ENCODE measurements at places on chromosomes 2 and 18. TPM values are rescaled to one million over a fixed set of nuclear protein-coding genes. Genes with fewer than 3 reads are reported as not detected.
A peak's percentile ranks its signal among the peaks of the same experiment; 100 is the strongest.

- no peak for DNase-seq
Observed at GRCh38 chr2:50707196-50707595, 324.7 kb downstream of the NRXN1 start.

GRCh38 chr2:104312684-104313083 is 541.2 kb upstream of the POU3F3 start:
- no peak for DNase-seq

- no peak for DNase-seq
Observed at GRCh38 chr2:142914507-142915313, 37.2 kb downstream of the KYNU start.

DNA sequence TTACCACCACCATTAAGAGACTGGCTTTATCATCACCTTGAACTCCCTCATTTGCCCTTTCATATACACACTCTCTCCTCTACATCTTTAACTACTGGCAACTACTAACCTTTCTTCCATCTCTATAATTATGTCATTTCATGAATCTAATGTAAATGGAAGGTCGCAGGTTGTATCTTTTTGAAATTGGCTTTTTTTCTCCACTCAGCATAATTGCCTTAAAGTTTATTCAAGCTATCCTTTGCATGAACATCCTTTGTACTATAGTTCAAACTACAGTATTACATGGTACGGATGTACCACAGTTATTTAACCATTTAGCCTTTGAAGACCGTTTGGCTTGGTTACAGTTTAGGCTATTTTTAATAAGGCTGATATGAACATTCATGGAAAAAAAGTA is 129.5 kb upstream of the ZNF804A start:
- no peak for DNase-seq

DNA sequence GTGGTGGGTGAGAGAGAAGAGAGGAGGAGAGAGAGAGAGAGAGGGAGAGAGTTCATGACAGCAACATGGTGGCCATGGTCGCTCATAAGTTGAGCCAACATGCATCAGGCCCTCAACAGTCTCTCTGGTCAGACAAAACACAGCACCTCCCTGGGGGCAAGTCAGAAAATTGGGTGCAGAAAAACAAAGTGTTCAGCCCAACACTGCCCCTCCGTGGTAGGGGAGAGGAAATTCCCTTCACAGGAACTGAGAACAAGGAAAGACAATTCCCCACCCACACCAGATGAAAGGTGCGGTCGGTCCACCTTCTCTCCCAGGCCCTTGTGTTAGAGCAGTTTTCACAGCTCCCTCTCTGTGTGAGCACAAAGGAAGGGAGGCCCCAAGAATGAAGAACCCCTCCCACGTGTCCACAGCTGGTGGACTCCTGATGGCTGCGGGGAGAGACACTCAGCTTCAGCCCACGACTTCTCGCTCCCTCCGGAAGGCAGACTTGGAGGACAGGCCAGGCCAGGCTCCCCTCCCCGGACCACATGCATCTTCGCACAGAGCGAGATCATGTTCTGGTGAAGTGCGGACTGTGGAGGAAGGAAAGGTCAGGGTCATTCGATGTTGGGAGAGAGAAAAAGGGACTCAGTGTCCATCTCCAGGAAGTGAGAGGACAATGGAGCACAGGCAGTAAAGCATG is 181.7 kb downstream of the ANAPC1 start:
- DNase-seq = peak; percentile 70

DNA sequence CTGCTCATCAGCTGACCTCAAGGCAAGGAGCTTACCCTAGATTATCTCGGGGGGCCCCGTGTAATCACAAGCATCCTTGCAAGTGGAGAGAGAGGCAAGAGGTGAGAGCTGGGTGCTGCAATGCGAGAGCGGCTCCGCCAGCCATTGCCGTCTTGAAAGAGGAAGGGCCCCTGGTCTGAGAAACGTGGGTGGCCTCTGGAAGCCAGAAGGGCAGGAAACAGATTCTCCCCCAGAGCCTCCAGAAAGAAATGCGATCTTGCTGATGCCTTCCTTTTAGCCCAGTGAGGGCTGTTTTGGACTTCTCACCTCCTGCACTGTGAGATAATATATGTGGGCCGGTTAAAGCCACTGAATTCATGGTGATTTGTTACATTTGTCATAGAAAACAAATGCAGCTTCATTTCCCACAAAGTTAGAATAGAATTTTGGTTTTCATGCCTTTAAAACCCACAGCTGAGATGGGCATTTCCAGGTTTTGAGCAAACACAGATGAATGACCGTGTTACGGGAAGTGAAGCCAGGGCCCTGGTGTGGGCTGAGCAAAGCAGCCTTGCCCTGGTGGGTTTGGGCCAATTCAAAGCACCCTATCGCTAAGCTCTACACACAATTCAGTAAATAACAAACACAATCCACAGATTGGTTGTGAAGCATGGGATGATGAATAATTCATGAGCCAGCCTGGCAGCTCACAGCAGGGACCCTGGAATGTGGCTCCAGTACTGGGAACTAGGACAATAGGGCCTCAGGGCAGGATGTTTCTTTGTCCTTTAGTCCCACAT is 319.9 kb upstream of the HS6ST1 start:
- peak; percentile 71 for DNase-seq

DNA sequence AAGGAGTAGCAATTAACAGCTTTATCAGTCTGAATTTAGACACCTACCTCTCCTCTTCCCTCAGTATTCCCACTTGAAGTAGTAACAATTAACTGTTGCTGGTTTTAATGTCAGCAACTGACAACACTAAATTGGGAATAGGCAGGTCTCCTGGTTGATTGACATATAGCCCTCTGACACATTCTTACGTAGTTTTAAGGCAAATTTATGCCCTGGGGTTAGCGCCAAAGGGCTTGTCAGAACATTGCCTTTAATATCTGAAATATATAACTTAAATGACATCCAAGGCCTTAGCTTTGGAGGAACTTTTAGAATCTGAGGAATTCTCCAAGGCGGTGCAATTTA is 7.4 kb downstream of the ASXL3 start:
- DNase-seq = no peak

DNA sequence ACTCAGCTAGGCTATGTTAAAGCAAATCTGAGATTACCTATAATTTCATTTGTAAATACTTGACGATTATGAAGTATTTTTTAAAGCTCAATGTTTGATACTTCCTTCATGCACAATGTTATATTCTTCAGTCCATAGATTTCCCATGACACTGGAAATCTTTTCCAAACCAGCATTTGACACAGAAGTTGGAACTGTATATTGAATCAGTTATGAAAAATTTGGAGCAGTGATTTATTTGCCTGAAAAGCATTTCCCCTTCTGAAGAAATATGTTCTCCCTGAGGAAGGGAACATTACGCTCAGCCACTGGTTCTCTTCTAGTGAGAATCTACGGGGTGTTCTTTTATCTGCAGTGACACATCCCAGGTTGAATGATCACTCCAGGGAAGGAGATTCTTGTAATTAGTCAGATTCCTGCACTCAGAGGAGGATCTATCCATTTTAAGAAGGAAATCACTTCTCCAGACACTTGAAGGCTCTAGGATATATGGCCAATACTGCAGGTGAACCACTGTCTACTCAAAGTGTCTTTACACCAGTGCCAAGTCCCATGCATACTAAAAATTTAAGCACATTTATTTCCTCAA is 64.7 kb downstream of the HNRNPLL start:
- no peak for DNase-seq

GRCh38 chr18:34864836-34865497 is 154.9 kb downstream of the DTNA start:
- DNase-seq = no peak

DNA sequence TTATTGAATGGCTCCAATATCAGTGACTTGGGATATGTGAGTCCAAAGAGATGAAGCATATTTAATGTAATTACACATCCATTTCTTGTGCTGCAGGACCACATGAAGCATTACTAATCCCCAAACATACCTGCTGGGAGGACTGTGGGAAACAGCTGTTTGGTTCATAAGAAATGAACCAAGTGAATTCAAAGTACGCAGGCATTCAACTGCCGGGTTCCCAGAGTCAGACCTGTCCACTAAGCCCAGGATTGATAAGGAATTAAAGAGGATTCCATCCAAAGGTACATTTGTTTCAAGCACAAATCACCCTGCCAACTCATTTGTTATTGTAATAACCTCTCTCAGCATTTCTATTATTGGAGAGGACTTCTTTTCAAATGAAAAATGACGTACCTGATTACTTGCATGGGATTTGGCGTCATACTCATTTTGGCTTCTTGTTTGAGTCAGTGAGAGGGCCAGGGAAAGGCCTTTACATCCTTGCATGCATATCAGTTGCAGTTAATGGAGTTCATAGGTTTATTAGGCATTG is 230.7 kb downstream of the TXNL1 start:
- DNase-seq = no peak

The EIF2AK2 gene
- total RNA-seq = 47.1 TPM

The RIT2 gene
- total RNA-seq = not detected
